ENCODE measurements at places on chromosomes 3 and 15. TPM values are rescaled to one million over a fixed set of nuclear protein-coding genes. Genes with fewer than 3 reads are reported as not detected.

Gene TPRG1
- 0.99 TPM for total RNA-seq

Gene AGBL1
- total RNA-seq = not detected

Gene MINAR1
- total RNA-seq = 0.33 TPM

Gene KLHL6
- not detected for total RNA-seq

Gene CLCN2
- total RNA-seq = 1.8 TPM

Gene DNASE1L3
- not detected for total RNA-seq

Gene LYZL4
- total RNA-seq = not detected

Gene SERINC4
- under 0.01 TPM for total RNA-seq

Gene P2RY13
- total RNA-seq = under 0.01 TPM

Gene NEK10
- total RNA-seq = 23.0 TPM

Data from fibroblast of lung (primary cell).